Stimulated activated CD8-positive, alpha-beta memory T cell treated with anti-CD3 and anti-CD28 coated beads, Interleukin-12 subunit alpha, Interleukin-12 subunit beta, amount 100 ng/mL, for 1 hour (primary cell): ENCODE measurements at places on chromosomes 2 and 18.

- no peak for DNase-seq
Observed at GRCh38 chr2:55012672-55013484, 37.4 kb downstream of the RTN4 start.

DNA sequence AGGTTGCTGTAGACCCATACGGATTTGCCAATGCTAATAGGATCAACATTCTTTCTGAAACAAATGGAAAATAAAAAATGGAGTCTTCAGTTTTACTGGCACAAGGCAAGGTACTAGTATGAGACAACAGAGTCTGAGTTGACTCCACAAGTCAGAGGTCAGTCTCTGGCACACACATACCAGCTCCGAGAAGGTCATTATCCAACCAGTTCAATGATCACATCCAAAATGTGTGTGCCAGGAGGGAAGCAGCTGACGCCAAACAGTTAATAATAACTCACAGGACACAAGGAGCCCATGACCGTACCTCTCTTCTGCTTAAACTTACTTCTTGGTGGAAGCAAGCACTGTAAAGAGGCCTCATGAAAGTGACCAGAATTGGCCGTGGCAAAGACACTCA is 528.6 kb downstream of the ZNF516 start:
- no peak for DNase-seq

- DNase-seq: no peak
Observed at GRCh38 chr18:29594493-29594892, 1417.6 kb upstream of the CDH2 start.

- no peak for DNase-seq
Observed at GRCh38 chr2:8640498-8640897, 41.4 kb upstream of the ID2 start.

GRCh38 chr2:129763190-129763846 is 216.1 kb upstream of the RAB6C start:
- DNase-seq: no peak

- DNase-seq: no peak
Observed at GRCh38 chr2:26344581-26345282, 1.2 kb upstream of the SELENOI start.

GRCh38 chr2:225074366-225074765 is 32.1 kb upstream of the DOCK10 start:
- no peak for DNase-seq

DNA sequence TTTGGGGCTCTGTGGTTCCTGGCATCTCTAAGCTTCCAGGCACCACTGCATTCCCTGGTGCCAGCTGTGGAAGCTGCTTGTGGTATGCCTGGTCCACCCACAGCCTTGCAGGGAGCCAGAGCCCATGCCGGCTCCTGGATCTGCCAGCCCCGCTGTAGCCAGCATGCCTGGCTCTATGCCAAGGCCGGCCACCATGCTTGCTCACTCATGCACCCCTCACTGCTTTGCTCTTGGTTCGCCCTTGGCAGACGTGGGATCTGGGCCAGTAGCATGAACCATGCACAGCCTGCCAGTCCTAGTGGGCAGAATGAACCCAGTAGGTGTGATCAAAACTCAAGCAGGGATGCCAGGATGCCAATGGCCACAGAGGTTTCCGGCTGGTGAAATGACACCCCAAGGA is 634.2 kb upstream of the TMEFF2 start:
- DNase-seq: no peak

DNA sequence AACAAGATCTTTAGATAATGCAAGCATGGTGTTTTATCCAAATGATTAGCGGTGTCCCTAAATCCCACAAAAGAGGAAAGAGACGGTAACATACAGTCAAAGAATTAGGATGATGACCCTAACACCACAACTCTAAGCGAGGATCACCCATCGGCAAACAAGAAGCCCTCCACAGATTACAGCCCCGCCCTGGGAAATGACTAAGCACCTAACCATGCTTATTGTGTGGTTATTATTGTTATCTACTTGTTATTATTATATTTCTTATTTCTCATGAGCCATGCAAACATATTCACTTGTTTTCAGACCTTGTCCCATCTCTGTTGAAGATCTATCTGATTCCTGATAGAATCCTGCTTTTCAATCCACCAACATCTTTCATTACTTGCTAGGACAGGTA is 651.3 kb downstream of the NYAP2 start:
- DNase-seq: no peak

- DNase-seq: no peak
Observed at GRCh38 chr2:43073401-43073825, 153.0 kb downstream of the ZFP36L2 start.

DNA sequence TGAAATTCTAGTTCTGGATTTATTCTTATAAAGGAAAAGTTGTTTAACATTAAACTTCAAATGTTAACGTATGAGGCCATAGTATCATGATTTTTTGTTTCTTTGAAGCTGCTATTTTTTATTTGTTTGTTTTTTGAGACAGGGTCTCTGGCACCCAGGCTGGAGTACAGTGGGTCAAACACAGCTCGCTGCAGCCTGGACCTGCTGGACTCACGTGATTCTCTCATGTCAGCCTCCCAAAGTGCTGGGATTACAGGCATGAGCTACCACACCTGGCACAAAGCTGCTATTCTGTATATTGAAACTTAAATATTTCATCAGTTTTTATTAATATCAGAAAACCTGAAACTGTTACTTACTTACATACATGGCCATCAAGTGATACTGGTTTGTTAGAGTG is 89.5 kb upstream of the RPRM start:
- no peak for DNase-seq

DNA sequence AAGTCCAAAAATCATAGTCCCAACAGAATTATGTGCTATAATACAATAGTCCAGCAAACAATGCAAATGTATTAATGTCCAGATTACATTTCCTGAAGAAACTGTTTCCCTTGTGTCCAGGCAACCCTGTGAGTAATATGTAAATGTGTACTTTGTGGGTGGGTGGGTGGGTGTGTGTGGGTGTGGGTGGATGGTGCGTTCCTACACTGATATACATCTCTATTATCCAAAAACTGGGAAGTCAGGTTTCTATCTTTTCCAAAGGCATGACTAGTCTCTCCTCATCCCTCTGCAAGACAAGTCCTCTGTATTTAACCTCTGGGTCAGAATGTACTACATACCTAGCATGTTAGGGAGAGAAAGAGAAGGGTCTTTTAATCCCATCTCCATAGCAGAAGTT is 71.6 kb downstream of the LNPK start:
- DNase-seq: no peak

- no peak for DNase-seq
Observed at GRCh38 chr2:13652531-13653313, 936.0 kb downstream of the TRIB2 start.

GRCh38 chr18:79402977-79403722 is 7.4 kb downstream of the NFATC1 start:
- DNase-seq: no peak

GRCh38 chr2:218839430-218839829 is 7.8 kb upstream of the PRKAG3 start:
- no peak for DNase-seq

GRCh38 chr2:237878321-237879057 is 19.1 kb downstream of the RAMP1 start:
- DNase-seq: no peak

GRCh38 chr18:21743166-21743832 is 2.7 kb downstream of the MIB1 start:
- DNase-seq: no peak

GRCh38 chr2:226892729-226893128 is 56.9 kb downstream of the RHBDD1 start:
- DNase-seq: no peak

DNA sequence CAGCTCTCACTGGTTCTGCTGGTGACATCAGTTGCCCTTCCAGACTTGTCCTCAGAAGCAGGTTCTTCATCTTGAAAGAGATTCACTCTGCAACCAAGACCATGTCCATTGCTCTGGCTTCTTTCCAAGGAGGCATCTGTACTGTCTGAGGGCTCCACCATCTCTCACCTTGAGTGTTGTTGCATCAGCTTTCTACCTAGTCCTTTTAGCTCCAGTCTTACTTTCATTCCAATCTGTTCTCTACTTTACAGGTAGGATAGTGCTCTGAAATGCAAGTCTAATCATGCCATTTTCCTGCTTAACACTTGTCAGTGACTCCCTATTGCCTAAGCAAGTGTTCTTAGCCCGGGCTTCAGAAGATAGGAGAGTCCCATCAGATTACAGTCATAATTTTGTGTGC is 117.7 kb downstream of the EN1 start:
- no peak for DNase-seq

GRCh38 chr18:40738321-40738880 is 1216.6 kb upstream of the PIK3C3 start:
- DNase-seq: no peak

DNA sequence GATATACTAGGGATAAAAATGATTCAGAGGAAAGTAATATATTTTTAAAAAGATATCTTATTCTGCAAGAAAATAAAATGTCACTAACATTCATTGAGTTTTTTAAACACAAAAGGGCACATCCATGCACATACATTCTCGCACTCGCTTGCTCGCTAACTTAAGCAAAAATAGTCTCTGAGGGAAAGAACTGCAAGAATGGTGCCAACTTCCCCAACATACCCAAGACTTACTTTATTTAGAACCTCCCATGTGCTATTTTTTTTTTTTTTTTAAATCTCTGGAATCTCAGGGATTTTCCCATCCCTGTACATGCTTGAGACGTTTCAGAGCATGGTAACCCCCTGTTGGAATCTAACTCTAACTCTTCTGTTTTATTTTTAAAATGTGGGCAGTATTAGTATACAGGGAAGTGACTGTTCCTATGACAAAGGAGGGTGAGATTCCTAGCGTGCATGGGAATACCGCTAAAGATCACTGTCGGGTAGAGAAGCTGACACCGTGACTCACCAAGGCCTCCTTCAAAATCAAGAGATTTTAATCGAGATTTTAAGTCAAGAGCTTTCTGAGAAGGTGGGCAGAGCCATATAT is 187.9 kb upstream of the ZEB2 start:
- no peak for DNase-seq

- DNase-seq: no peak
Observed at GRCh38 chr2:110688594-110689091, 10.8 kb upstream of the BUB1 start.

GRCh38 chr2:104434318-104434792 is 419.6 kb upstream of the POU3F3 start:
- no peak for DNase-seq

DNA sequence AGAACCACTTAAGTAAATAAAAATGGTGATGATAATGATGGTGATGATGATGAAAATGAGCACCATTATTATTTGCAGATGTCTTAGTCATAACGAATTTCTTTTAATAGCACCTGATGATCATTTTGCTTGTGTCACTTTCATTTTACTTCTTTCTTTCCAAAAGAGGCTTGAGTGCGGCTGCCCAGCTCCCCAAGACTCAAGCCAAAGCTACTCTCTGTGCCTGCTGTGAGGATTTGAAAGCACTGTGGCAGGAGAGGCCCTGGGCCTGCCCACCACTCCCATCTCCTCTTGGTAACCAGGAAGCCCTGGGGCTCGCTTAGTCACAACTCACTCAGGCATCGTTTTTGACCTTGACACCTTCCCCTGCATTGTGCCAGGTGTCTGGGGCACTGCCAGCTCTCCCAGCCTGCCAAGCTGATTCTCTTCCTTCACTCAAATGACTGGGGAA is 41.2 kb downstream of the RPL37A start:
- no peak for DNase-seq

DNA sequence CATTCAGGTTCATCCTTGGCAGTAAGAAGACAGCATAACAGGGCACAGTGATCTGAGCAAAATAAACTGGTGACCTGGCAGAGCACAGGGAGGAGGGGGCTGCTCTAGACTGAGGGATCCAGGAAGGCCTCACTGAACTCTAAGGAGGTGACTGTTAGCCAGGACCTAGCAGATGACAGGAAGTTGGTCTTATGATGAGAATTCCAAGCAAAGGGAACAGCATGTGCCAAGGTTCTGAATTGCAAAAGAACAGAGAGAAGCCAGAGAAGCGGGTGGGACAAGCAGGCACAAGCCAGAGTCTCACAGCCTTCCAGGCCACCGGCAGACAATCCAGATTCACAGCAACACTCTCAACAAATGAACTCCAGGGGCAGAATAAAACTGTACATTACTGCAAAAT is 152.7 kb upstream of the PTPRM start:
- DNase-seq: no peak

- DNase-seq: no peak
Observed at GRCh38 chr2:111927723-111928122, 29.3 kb downstream of the MERTK start.

DNA sequence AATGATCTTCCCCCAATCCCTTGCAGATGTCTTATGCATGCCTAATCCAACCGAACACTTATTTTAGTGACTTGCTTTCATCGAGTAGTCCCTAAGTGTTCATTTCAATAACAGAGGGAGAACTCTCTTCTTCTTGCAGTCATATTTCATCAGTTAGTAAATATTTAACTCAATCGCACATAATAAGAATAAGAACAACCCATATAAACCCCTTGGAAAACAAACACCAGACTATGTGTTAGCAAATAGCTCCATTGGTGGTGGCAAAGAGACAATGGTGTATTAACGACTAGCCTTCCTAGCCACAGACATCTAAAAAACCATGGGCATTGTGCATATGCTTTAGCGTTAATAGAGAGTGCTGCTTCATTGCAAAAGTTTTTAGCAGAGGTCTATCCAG is 725.8 kb downstream of the BCL11A start:
- no peak for DNase-seq

- no peak for DNase-seq
Observed at GRCh38 chr2:62774555-62775366, 69.2 kb downstream of the EHBP1 start.

DNA sequence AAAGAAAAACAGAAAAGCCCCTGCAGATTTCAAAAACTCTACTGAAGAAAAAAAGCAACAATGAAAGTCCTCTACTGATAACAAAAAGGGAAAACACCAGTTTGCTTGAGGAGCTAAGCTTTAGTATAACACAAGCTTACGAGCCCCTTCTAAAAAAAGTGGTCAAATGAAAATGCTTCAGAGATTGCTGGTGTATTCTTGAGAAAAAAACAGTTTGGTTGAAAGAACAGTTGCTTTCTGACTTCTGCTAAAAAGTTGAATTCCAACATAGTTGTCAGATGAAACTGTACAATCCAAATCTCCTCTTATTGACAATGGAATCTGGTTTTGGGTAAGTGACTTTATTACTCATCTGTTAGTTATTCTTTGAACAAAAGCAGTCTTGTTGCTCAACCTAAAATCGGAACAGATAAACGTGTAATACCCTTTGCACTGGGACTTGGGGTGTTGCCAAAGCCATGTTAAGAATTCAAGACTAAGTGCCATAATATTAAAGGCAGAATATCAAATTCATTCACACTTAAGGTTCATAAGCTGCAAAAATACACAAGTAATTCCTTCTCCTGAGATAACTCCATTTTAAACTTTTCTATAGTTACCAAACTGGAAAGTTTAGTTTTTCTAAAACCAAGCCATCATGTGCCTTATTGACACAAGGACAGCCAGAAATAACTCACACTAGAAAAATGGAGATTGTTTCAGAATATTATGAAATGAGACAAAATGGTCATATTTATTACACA is 45.3 kb upstream of the SPAG16 start:
- DNase-seq: no peak
